ENCODE measurements at places on chromosomes 5 and 9.

GRCh38 chr5:90675222-90675621 lies 116.6 kb downstream of the ADGRV1 start:
- DNase-seq = no peak

GRCh38 chr9:134894136-134894860 lies 13.7 kb downstream of the FCN2 start:
- no peak for DNase-seq

- DNase-seq = peak; percentile 2
Measured at GRCh38 chr5:82793808-82794419, 283.3 kb downstream of the TMEM167A start.

DNA sequence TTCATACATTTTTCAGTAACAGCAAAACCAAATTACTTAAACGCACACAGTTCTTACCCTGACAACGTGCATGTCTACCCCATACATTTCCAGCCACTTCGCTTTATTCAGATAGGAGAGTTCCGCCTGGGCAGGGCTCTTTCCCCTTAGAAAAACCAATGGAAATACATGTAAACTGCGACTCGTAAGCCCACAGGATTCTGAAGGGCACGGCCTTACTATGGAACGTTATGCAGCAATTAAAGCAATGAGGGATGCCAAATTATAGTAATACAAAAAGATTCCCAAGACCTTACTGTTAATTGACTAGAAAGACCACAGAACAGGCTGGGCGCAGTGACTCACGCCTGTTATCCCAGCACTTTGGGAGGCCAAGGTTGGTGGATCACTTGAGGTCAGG lies 64.5 kb downstream of the EPB41L4B start:
- DNase-seq = no peak

GRCh38 chr5:86709157-86709881 lies 91.6 kb downstream of the COX7C start:
- no peak for DNase-seq

DNA sequence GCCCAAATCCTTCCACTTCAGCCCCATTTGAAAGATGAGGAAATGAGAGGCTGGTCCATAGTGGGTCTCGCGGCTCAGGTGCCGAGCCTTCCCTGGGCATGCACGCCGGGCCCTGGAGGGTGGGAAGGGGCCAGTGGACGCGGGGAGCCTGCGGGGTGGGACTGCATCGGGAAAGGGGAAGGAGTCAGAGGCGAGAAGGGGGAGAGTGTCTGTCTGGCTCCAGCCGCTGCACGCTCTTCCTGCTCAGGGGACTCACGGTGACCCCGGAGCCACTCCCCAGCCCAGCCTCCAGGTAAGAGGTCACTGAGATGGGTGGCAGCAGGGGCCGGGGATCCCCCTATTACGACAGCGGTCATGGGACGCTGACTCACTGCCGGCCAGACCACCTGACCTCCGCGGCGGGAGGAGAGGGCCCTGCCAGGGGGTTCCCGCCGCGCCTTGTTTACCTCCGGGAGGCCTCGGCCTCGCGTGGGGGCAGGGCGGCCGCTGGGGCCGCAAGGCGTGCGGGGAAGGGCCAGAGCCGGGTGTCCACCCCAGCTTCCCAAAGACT lies 1.9 kb upstream of the SQSTM1 start:
- peak; percentile 86 for DNase-seq

- DNase-seq = no peak
Measured at GRCh38 chr9:18579536-18579935, 105.6 kb downstream of the ADAMTSL1 start.

- no peak for DNase-seq
Measured at GRCh38 chr5:77353251-77353650, 138.9 kb downstream of the WDR41 start.

DNA sequence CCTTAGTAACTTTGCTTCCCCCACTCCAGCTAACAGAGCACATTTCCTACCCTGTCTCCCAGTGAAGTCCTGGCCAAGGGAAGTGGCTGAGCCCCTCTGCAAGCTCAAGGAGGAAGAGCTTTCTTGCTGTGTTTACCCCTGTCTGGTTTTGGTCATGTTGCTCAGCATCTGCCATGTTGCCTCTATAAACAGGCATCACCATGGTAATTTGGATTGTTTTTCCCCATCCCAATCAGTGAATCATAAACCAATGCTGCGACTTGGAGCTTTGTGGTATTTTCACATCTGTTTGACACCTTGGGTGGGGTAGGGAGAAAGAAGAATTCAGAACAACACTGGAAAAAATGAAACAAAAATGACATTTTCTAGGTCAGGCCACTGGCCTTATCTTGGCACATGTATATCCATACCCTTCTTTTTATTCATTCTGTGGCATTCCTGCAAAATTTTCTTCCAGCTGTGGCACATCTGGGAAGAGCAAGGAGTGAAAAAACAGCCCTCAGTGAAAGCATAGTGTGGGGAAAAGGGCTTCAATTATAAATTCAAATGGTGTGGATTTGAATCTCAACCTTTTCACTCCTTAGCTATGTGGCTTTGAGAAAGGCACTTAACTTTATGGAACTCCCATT lies 42.5 kb downstream of the SLIT3 start:
- no peak for DNase-seq

GRCh38 chr5:123659011-123659410 lies 147.0 kb downstream of the CSNK1G3 start:
- DNase-seq = no peak

DNA sequence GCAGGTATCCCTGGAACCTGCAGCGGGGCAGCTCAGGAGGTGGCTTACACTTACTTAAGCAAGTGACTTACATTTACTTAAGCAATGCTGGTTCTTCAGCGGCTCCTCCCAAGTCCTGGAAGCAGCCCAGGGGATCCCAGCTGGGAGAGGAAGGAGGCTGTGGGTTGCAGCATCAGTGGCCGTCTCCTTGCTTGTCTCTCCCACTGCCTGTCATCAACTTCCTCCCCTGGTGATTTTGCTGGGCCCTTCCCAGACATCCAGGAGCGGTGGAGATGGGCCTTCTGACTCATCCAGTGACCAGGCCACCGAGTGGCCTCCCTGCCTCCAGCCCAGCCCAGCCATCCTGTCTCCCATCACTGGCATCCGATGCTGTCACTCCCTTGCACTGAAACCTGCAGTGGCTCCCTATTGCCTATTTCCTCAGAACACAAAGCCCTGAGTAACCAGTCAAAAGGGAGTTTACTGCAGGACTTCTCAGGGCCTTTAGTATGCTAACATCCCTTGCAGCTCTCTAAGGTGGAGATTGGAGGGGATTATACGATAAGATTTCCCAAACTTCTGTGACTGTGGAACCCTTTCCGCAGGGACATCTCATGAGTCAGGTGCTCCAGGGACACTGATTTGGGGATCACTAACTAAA lies 155.9 kb upstream of the PHYKPL start:
- DNase-seq = no peak

DNA sequence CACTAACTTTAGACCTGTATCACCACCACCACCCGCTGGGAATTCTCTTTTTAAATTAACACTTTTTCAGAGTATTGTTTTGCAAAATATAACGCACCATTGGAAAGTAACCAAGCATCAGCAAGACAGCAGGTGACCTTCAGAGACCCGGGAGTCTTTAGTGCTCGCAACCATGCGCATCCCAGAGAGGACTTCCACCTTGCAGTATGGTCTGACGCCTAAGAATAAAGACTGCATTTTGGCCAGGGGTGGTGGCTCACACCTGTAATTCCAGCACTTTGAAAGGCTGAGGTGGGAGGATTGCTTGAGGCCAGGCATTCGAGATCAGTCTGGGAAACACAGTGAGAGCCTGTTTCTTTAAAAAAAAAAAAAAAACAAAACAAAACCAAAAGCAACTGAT lies 113.8 kb downstream of the MED27 start:
- DNase-seq = no peak

DNA sequence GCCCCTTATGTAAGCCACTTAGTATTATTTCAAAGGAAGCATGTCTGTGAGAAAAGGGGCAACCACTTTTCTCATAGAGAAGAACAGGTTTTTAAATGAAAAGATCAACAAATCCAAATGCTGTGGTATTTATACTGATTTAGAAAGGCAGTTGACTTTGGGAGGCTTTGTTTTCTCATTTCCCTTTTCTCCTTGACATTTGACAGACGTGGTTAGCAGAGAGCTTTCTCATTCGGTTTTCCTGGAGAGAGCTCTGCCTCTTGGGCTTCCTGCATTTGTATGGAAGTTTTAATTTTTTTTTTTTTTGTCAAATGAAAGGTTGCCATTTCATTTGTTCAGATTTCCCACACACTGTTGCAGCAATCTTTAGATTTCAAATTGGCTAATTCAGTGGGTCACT lies 62.5 kb downstream of the EXOSC2 start:
- DNase-seq = no peak

GRCh38 chr9:100499460-100499859 lies 26.5 kb downstream of the TMEFF1 start:
- no peak for DNase-seq

DNA sequence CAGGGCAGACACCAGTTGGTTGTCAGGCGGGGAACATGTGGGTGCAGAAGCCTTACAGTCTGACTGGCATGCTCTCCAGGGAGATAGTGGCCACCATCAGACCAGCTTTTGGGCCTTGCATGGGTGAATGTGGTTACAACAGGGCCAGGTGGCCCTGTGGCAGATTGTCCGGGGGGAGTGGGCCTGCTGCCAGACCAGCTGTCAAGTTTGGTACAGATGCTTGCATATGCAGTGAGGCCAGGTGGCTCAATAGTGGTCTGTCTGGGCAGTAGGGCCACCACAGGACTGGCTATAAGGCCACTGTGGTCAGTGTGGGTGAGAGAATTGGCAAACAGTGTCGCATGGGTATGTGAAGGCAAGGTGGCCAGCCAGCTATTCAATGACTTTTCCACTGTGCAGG lies 148.7 kb downstream of the FAM174A start:
- DNase-seq = no peak

- no peak for DNase-seq
Measured at GRCh38 chr9:131559421-131560000, 14.2 kb downstream of the PRRT1B start.

- no peak for DNase-seq
Measured at GRCh38 chr9:116555119-116555518, 132.0 kb upstream of the TRIM32 start.

- no peak for DNase-seq
Measured at GRCh38 chr9:69877852-69878514, 57.4 kb downstream of the CFAP95 start.

DNA sequence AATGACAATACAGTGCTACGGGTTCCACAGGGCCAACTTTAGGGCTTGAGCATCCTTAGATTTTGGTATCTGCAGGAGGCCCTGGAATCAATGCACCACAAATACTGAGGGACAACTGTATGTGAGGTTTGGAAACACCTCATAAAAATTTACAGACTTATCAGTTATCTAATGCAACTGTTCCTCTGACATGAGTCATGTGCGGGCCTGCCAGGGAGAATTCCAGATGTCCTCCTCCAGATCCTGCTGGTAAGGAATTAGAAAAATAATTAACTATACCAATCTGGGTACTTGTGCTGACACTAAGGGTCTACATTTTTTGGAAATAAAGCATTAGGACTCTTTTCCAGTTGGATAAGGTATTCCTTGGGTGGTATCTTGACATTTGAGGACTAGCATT lies 333.3 kb downstream of the ARRDC3 start:
- no peak for DNase-seq

DNA sequence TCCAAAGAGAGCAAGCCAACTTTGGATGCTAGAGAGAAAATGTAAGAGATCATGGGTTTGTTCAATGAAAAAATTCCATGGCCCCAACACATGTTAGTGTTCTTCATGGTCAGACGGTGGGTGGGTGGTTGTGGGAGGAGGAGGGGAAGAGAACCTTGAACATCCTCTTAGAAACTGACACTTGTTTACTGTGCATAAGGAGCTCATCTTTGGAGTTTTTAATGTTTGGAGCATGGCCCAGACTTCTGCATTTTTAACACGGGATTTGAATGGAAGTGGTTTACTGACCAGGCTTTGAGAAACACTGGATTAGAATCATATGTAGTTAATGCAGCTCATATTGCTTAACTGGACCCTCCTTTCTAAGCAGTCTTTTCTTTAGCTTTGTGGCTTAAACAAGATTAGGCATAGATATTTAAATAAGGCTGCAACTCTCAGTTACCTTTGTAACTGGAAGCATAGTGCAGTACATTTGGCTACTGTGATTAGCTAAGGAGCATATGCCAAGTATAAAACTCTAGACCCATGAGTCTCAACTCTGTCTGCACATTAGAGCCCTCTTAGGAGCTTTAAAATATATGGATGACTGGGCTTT lies 60.1 kb downstream of the FOCAD start:
- DNase-seq = no peak

DNA sequence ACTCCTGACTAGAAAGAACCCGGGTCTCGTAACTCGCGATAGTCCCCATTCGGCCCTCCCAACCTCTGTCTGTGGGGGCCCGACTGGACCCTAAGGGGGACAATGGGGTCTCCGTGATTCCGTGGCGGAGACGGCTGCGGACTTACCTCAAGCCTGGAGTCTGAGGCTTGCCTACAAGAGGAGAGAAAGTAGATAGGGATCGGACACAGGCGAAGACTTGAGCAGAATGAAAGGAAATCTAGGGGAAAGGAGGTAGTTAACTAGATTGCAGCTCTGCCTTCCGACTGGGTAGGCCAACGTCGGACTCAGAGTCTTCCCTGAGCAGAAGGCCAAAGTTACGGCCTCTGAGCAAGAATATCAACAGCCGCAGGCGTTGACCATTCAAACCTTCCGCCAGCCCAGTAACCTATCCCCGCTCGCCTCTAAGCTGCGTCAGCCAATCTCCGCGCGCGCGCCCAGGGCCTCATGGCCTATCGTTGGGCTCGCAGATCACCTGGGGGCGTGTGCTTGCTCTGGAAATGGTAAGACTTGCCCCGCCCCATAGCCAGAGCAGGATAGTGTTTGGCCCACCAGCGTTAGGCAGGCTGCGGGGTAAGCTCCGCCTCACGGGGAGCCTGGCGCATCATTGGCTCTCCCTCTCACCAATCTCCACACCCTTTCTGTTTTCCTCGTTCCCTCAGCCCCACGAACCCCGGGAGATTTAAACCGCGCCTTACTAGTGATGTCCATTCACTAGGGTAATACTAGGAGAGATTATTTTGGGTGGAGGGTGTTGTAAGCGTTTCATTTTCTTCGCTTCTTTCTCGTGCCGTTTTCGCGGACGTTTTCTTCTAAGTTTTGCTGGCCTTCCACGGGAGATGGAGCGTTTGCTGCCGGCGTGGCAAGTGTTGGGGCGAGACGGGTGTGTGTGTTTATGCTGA lies at the start of gene CDC25C:
Gene CDC25C (minus strand): TSS at position 356 of the 920 bp plus-strand sequence. CDS start 624 bp downstream, outside the sequence.
- peak; percentile 95 for DNase-seq

DNA sequence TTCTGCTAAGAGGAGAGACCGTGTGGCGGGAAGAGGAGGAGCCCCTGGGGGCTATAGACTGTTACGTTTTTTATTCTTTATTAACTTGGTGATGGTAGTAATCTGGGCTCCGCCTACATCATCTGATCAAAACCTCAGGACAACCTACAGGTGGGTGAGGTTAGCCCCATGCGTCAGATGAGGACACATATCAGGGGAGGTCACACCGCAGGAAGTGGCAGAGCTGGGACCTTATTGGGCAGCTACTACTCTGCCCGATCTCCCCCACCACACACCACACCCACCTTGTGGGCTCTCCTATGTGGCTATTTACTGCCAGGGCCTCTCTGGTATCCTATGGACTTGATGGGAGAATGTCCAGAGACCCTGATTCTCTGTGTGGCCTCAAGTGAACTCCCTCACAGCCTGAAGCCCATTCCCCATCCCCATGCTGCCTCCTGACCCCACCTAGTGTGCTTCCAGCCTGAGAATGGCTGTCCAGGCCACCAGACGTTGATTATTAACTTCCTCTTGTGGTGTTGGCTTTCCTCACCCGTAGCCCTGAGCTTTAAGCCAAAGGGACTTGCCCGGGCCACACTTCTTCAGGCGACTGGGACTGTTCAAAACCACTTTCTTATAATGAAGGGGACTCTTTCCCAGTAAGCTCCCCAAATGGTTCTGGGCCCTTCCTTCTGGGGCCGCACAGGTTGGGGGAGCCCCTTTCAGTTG lies 8.2 kb downstream of the UNC5A start:
- no peak for DNase-seq

All from hippocampal formation (tissue), 2 donors.